ENCODE measurements at places on chromosomes 16 and 17. TPM values are rescaled to one million over a fixed set of nuclear protein-coding genes. Genes with fewer than 3 reads are reported as not detected.

The PIPOX gene
- total RNA-seq, result 2.7 TPM

The JUP gene
- 22.9 TPM for total RNA-seq

The KRTAP9-2 gene
- not detected for total RNA-seq

The PMFBP1 gene
- under 0.01 TPM for total RNA-seq

All from aortic smooth muscle cell (primary cell).